ENCODE measurements at places on chromosomes 3 and 15.
A peak's percentile ranks its signal among the peaks of the same experiment; 100 is the strongest.

- DNase-seq = no peak
Observed at GRCh38 chr3:149705416-149705815, 46.9 kb downstream of the COMMD2 start.

DNA sequence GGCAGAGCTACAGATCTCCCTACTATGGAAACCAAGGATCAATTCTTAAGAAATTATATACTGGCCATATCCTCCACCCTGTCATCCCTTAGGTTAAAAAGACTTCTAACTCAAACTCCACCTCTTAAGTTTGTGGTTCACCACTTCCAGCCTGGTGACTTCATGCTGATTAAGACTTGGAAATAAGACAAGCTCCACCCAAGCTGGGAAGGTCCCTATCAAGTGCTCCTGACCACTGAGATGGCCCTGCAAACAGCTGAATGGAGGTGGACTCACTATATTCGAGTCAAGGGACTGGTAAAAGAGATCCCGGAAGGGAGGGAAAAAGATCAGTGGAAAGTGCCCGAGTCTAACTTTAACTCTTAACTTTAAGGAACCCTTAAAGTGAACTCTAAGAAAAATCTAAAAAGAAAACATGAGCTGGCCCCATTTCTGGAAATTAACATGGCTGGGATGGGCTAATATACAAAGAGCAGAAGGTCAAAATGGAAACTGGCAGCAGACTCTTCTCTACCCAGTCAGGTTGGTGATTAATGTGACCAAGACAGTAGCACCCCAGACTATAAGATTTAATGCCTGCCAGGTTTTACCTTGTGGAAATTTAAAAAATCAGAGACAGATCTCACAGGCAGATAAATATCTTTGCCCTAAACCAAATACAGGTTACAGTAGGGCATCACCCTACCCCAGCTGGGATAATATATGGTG is 43.9 kb downstream of the PPCDC start:
- DNase-seq = no peak

- no peak for DNase-seq
Observed at GRCh38 chr3:43048470-43048869, 57.4 kb downstream of the POMGNT2 start.

DNA sequence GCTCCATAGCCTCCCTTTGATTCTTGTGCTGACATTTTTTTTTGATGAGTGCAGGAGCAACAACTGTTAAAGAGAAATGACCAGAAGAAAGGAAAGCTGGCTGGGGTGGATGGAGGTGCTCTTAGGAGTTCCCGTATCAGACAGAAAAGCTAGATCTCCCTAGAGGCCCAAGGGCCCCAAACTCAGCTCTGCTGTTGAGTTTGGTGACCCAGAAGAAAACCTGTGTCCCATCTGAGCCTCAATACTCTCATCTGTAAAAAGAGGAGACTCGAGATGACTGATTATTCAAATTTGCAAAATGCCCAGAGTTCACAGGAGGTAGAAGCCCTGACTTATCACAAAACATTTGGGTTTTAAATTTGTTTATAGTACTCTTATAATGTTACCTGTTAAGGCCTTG is 142.4 kb downstream of the TIGIT start:
- DNase-seq = no peak

- DNase-seq = no peak
Observed at GRCh38 chr15:99187936-99188335, 61.4 kb downstream of the TTC23 start.

DNA sequence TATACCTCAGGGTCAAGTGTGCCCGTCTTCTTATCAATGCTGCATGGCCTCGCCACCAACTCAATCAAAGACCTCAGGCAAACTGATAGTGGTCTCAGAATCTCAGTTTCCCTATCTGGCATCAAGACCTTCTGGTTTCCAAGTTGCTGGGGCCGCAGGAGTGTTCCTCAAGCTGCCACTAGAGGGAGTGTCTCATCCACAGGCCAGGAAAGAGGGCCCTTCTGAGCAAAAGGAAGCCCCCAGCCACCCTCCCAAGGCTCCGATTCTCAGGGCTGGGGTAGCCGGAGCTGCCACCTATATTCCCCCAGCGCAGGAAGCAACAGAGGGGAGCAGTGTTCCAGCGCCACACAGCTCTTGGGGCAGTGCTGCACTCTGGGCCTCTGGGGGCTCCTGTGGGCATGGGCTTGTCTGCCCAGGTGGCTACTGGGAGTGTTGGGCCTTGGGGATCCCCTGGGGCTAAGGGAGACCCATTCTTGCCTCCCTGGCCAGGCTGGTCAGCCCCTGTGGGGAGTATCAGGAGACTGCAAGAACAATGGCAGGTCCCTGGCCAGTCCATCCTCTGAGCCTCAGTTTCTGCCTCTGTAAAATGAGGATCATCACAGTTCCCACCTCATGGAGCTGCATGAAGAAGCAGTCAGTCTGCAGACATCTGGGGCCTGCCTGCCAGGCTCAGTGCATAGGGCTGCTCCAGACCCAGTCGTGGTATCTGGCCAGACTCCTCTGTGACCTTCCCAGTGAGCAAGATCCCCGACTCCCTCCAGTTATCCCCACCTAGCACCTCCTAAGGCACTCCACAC is 23.4 kb upstream of the SEC13 start:
- peak; percentile 31 for DNase-seq

GRCh38 chr3:175266478-175266877 is 407.3 kb downstream of the NAALADL2 start:
- no peak for DNase-seq
